ENCODE measurements at places on chromosomes 3 and 15.
A peak's percentile ranks its signal among the peaks of the same experiment; 100 is the strongest.

- no peak for DNase-seq
These were observed 8.4 kb downstream of the RASL12 start for GRCh38 chr15:65059369-65059750.

GRCh38 chr15:69871511-69872134 is 226.1 kb downstream of the TLE3 start:
- DNase-seq, result no peak

GRCh38 chr3:171054921-171055320 is 28.4 kb upstream of the SLC2A2 start:
- peak; percentile 47 for DNase-seq

- no peak for DNase-seq
These were observed 63.7 kb downstream of the EDEM1 start for GRCh38 chr3:5251196-5251583.

DNA sequence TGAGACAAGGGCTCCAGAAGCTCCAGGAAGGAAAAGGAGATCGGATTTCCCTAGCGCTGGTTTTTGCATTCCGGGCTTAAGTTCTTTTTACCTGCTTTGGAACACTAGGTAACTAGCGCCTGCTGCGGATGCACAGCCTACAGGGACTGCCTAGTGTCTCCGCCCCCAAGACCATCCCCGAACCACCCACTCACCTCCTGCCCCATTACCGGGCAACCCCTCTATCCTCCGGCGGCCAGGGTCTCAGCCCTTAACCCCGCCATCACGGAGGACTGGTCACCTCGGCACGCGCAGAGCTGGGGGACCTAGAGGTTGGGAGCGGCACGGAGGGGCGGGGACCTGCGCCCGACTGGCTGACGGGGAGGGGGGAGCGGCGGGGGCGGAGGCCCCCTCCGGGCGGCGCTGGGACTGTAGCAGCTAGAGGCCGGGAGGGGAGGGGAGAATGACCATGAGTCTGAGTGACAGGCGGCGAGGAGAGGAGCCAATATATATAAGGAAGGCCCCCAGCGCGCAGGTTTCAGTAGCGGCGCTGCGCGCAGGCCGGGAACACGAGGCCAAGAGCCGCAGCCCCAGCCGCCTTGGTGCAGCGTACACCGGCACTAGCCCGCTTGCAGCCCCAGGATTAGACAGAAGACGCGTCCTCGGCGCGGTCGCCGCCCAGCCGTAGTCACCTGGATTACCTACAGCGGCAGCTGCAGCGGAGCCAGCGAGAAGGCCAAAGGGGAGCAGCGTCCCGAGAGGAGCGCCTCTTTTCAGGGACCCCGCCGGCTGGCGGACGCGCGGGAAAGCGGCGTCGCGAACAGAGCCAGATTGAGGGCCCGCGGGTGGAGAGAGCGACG is at the start of gene DLL4:
DLL4 (plus strand) TSS at position 520 of the 839 bp plus-strand sequence. CDS start 329 bp downstream, outside the sequence.
- DNase-seq, result peak; percentile 62
